ENCODE measurements at places on chromosomes 5 and 9.
A peak's percentile ranks its signal among the peaks of the same experiment; 100 is the strongest.

GRCh38 chr9:93549611-93550010 is 26.8 kb upstream of the PHF2 start:
- no peak for DNase-seq

GRCh38 chr5:118479285-118479684 is 509.1 kb downstream of the DTWD2 start:
- no peak for DNase-seq

DNA sequence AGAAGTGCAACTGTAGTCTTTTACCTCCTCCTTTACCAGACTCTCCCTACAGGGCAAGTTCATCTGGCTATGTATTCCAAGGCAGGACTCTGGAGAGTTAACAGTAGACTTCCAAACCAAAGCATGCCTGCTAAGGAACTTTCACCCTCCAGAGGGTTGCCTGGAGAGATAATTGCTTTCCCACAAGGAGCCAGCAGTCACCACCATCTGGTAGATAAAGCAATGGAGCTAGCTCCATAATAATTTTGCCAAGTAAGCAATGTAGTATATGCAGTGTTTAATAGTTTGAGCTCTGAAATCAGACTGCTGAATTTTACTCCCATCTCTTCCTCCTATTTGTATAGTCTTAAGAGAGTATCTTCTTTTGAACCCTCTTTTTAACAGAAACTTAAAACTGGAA is 566.8 kb upstream of the PTGER4 start:
- no peak for DNase-seq

DNA sequence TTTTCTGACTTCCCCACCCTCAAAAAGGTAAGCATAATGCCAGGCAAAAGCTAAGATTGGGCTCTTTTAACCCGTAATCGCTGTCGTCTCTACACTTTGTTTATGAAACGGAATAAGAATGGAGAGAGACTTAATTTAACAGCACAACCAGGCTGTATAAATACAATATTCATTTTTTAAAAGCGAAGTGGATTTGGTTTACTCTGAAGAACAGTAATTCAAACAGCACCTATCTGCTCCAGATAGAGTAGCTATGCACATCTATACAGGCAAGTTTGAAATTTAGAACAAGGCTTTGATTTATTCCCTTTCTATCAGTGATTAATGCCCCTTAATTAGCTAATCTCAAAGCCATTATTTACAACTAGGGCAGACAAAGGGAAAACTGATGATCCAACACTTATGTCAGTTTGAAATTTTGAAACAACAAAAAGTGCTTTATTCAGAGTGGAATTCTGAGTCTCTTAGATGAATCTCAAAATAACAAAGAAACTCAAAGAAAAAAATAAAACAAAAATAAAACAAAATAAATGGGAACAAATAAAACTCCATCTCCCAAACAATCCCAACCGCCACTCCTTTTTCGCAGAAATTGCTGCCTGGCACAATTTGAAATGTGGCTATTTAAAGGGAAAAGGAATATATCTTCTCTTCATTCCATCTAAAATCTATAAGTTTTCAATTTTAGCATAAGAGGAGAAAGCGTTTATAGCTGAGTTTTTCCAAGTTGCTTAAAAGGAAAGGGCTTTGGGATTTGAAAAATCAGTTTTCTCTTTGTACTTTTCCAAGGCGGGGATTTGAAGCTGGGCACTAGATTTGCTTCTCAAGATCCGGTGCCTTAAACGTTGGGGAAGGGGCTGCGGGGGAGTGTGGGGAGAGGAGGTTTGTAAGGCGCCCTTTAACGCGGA is 298.6 kb downstream of the PARP8 start:
- DNase-seq = no peak

GRCh38 chr9:116236979-116237378 is 83.4 kb downstream of the PAPPA start:
- no peak for DNase-seq

GRCh38 chr9:97811533-97812246 is 41.3 kb upstream of the FOXE1 start:
- DNase-seq = no peak

DNA sequence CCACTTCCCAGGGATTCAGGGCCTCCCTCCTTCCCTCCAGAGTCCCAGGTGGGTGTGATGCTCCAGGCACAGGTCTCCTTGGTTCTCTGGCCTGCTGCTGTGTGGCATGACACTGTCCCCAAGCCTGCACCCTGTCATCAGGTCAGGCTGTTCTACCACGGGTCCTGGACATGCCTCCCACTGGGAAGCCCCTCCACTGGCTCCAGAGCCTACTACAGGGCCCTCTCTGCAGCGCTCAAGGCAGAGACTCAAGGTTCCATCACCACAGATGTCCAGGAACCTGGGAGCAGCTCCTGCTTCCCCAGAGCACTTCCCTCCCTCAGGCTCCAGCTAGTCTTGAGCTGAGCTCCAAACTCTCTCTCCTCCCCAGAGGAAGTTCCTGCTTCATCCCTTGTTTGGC is 237.3 kb downstream of the PBX3 start:
- no peak for DNase-seq

DNA sequence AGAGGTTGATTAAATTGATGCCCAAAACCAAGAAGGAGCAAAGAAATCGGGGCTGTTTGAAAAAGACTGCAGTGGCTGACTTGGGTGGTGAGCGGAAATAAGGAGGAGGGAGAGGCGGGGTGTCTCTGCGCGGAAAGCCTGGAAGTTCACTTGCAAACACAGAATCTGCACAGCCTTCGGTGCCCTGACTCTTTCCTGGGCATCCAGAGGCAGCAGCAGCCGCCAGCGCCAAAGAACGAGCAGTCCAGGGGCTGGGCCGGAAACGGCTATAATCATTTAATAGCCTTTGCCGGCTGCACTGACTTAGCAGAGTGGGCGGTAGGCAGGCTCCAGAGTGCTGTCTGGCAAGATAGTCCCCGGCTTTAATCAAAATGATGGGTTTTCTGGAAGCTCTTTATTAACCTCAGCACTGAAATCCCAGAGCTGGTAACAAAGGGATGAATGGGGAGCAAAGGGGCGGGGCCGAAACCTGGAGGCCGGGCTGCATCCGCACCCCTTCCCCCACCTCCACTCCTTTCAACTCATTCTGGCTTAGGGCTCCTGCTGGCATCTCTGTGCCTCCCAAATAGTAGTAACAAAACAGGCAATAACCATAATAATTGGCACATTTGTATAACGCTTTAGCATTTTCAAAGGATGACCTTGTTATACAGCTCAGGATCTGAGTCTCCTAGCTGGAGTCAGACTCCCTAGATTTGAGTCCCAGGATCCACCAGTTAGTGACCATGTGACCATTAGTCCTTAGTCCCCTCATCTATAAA is 35.7 kb downstream of the PCDHAC2 start:
- peak; percentile 17 for DNase-seq

DNA sequence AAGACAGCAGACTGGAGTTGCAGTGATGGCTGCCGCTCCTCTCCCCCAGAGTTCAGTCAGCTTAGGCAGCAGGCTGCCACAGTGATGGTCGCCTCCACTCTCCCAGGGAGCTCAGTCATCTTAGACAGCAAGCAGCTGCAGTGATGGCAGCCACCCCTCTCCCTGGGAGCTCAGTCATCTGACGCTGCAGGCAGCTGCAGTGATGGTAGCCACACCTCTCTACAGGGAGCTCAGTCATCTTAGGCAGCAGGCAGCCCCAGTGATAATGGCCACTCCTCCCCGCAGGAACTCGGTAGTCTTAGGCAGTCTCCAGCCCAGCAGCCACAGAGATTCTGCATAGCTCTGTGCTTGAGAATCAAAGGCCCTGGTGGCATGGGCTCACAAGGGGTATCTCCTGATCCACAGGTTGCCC is 582.7 kb downstream of the DTWD2 start:
- DNase-seq = no peak

GRCh38 chr5:9624196-9624947 is 5.8 kb downstream of the TAS2R1 start:
- no peak for DNase-seq

DNA sequence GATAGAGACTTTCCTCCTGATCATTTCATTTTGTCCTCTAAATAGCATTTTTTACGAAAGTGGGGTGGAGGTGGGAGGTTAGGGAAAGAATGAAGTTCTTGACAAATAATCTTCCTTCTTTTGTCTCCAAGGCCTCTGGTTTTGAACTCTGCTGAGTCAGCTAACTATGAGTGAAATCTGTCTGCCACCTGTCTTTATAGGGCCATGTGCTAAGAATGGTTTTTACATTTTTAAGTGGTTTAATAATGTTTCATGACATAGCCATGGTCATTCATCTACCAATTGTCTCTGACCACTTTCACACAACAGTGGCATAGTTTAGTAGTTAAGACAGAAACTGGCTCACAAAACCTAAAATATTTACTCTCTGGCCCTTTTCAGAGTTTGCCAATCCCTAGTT is 7.6 kb downstream of the MAN2A1 start:
- DNase-seq = no peak

- no peak for DNase-seq
Observed at GRCh38 chr5:76379316-76379715, 23.8 kb upstream of the IQGAP2 start.

DNA sequence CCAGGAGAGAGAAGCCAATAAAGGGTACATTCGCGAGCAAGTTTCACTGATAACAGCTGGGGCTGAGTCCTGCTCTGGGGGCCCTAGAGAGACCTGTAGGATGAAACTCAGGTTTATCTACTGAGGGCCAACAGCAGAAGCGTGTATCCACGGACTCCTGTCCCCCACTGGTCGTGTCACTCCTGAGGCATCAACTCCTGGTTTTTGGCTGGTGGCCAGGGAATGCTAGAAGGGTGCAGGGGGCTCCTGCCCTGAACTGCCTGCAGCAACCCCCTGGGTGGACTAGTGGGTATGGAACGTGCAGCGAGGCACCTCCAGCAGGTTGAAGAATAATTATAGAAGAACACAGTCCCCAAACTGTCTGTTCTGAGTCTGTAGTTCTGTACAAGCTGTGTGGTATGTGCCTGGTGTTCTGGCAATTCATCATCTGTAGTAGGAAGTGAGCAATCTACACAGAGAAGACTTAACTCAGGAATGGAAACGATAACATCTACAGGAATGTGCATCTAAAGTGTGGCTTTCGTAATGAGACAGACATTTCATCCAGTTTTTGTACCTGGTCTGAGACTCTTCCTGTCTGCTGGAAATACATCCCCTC is 64.5 kb upstream of the GNA14 start:
- no peak for DNase-seq

GRCh38 chr9:117073539-117074341 is 341.1 kb downstream of the ASTN2 start:
- DNase-seq = peak; percentile 39

DNA sequence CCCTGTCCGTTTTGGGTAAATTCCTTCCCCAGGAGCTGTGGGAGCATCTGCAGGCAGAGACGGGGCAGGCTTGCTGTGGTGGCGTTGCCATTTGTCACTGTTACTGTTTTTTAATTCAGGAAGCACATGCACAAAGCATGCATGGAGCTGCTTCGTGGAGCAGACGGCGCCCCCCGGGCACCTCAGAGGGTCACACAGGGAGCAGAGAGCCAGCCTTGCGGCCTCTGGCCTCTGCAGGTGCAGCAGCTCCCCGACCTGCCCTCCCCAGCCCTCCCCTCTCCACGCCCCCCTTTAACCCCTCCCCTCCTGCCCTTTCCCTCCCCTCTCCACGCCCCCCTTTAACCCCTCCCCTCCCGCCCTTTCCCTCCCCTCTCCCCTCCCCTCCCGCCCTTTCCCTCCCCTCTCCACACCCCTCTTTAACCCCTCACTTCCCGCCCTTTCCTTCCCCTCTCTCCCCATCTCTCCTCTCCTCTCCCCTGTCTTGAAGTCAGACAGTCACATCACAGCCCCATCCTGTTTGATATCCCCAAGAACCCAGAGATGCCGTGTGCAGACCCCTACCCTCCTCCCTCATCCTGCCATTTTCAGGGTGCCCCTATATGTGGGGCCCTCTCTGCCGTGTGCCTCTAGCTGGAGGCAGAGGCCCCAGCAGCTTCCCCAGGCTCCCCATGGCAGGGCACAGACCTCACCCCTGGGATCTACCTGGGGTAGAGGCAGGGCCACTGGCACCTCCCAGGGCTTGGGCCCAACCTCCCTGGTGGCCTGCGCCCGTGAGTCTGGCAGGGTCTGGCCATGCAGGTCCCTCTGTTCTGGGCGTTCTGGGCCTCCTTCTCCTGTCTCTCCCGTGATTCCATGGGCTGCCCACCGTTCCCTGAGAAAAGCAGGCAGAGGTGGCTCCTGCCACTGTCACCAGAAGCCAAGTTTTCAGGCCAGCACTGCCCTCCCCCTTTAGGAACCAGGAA is 29.6 kb upstream of the UBAC1 start:
- peak; percentile 60 for DNase-seq

GRCh38 chr5:35320029-35320428 is 89.7 kb upstream of the PRLR start:
- no peak for DNase-seq

DNA sequence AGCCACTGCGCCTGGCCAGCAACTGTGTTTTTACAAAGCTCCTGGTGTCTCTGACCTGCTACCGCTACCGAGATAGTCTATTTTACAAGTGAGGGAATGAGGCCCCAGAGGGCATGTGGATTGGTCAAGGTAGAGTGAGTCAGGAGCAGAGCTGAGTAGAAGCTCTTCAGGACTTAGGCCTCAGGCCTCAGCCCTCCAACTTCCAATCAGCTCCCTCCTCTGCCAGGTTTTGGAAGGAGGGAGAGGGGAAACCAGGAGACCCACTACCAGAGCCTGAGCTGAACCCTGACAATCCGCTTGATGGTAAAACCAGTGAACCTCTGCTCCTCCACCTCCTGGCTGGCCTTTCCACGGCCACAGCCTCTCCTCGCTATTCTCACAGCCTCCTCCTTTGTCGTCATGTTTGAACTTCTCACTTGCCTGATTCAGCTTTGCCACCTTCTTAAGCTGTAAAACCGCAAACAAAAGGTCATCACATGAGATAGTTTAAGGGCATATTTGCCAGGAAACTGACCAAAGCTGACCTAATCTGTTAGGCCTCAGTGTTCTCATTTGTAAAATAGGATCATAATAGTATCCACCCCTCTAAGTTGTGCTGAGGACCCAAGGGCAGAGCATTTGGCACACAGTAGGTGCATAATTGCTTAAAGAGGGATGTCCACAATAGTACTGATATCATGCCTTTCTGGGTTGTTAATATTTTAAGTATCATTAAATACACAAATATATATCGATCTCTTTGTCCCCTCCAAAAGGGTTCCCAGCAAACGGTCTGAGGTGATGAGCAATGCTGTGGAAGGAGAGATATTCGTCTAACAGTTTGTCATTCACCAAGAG is 1.7 kb downstream of the TRAF1 start:
- no peak for DNase-seq

DNA sequence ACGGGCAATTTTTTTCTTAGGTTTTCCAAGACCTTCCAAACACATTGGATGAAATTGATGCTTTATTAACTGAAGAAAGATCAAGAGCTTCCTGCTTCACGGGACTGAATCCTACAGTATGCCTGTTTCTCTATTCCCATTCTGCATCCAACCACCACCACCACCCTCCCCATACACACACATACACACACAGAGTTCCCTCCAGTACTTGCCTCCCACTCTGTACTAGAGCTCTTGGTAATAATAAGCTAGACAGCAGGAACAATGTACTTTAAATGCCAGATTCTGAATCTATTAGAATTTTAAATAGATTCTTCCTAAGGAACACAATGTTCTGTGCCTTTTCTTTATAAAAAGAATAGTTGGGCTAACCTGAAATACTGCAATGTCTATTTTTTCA is 67.4 kb downstream of the KLF9 start:
- DNase-seq = no peak

GRCh38 chr5:119752921-119753886 is 123.8 kb downstream of the FAM170A start:
- no peak for DNase-seq

Measured in HEK293T (cell line).